Activated gamma-delta T cell treated with Interleukin-2 at 50 U/mL for 16 hours (primary cell): ENCODE measurements at places on chromosomes 12 and 14.

- DNase-seq = no peak
Measured at GRCh38 chr12:111409780-111410430, 4.2 kb downstream of the SH2B3 start.

- DNase-seq = no peak
Measured at GRCh38 chr12:62586850-62587249, 120.2 kb downstream of the MON2 start.

GRCh38 chr14:30779210-30779609 lies 95.1 kb upstream of the COCH start:
- no peak for DNase-seq

DNA sequence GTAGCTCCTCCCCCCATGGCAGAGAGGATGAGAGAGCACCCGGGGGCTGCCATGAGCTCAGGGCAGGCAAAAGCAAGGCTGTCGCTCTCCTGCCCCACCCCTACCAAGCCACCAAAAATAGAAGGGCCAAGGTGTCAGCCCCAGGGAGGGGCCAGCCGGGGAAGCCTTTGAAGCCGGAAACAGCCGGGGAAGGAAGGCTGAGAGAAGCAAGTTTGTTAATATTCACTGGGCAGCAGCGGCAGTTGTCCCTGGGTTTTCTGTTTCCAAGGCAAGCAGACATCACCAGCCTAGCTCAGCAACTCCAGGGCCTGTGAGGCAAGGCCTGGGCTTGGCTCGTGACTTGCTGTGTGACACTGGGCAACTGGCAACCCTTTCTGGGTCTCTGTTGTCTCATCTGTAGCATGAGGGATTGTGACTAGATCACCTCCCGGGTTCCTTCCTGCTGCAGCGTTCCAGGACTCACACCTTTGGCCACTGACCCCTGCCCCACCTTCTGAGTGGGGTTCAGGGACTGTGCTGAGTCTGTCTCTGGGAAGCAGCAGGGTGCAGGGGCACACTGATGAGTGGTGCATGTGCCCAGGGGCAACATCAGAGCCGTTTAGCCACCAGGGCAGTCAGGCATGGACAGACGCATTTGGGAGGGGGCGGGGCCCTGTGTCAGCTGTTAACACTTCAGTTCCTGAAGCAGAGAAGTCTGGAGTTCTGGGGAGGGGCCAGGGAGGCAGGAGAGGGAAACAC lies 24.3 kb downstream of the SYNDIG1L start:
- peak; percentile 64 for DNase-seq

GRCh38 chr14:104871656-104872468 lies 6.8 kb downstream of the CEP170B start:
- DNase-seq = no peak

GRCh38 chr12:106601031-106601430 lies 18.2 kb downstream of the RFX4 start:
- DNase-seq = no peak

- DNase-seq = no peak
Measured at GRCh38 chr14:62696331-62696924, 348.8 kb downstream of the KCNH5 start.

DNA sequence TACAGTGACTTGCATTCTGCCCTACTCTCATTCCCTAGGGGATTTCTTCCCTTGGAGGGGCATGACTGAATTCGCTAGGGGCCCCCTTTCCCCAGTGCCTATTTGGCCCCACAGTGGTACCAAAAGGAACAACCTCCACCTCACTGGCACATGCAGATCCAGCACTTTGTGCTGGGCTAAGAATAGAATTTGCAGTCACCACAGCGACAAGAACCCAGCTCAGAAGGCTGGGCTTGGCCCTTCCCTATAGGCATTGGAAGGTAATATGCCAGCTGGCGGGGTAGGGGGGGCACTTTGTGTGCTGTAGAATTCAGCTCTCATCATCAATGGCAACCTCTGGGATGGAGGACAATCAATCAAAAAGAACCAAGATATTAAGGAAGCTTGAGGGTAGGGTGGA lies 13.9 kb downstream of the BAZ2A start:
- no peak for DNase-seq

- DNase-seq = no peak
Measured at GRCh38 chr12:66199831-66200509, 11.0 kb downstream of the IRAK3 start.
